ENCODE measurements at places on chromosomes 7 and 10.

GRCh38 chr7:46571996-46572395 lies 650.9 kb upstream of the IGFBP3 start:
- H3K36me3 ChIP-seq, result no peaks in the 10 kb centered on the region
- H3K4me1 ChIP-seq, result no peaks in the 10 kb centered on the region

GRCh38 chr10:46283580-46284285 lies 3.1 kb upstream of the ANTXRL start:
- H3K27me3 ChIP-seq, result peaks cover 6% of the 10 kb centered on the region
- peaks cover 12% of the 10 kb centered on the region for H3K4me1 ChIP-seq
- H3K4me3 ChIP-seq, result peak overlapping the region; percentile 87
- no peak for DNase-seq
- H3K27ac ChIP-seq, result no peak overlapping the region

GRCh38 chr7:89027781-89028180 lies 232.2 kb upstream of the TEX47 start:
- H3K27me3 ChIP-seq, result no peaks in the 10 kb centered on the region
- H3K27ac ChIP-seq, result no peak overlapping the region
- no peak for DNase-seq
- no peaks in the 10 kb centered on the region for H3K4me1 ChIP-seq
- no peak overlapping the region for H3K4me3 ChIP-seq

DNA sequence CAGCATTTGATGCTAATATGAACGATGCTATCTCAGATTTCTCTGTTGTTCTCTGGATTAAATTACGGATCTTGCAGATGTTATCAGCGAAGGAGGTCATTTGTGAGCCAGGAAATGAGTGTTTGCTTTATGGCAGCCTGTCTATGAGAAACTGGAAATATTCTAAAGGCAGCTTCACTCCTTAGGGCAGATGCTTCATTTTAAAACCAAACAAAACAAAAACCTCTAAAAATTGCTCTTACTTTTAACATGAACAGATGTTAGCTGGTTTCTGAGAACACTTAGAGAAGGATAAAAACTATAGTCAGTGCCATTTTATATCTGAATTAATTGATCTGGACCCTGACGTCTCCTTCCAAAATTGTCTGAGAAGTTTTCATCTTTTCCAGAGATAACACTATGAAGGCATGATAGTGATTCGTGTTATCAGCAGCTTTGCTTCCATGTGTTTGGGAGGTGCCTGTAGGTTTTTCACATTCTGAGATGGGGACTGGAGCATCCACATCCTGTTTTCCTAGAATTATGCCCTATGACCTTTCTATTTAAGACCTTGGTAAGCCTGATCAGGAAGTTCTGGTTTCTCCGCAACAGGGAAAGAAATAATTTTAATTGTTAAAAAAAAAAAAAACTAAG lies 53.1 kb downstream of the CPED1 start:
- no peak overlapping the region for H3K27ac ChIP-seq
- H3K36me3 ChIP-seq, result no peaks in the 10 kb centered on the region
- H3K4me3 ChIP-seq, result no peak overlapping the region
- no peak for DNase-seq

DNA sequence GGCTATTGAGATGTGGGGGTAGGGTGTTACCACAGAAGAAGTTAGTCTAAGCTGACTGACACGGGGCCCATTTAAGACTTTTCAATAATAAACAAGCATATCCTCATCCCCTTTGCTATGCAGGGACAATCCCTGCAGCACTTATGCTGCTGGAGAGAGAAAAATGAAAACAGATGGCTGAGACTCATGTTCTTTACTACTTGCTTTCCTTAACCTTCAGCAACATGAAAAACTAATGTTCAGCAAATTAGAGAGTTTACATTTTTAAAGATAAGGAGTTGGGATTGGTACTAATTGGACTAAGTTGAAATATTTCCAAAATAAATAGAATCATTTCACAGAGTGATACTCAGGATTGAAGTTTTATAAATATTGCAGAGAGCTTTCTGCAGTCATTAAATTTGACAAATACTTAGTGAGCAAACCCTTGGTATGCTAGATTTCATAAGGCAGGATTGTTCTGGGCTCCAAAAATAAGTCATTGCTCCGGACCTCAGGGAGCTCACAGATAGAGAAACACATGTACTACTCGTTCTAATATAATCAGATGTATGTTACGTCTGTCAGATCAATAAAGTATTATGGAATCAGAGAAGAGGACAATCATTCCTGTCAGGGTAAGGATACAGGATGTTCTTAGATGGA lies 147.1 kb upstream of the LRRN3 start:
- H3K4me3 ChIP-seq, result no peak overlapping the region
- H3K36me3 ChIP-seq, result no peaks in the 10 kb centered on the region
- no peaks in the 10 kb centered on the region for H3K27me3 ChIP-seq
- no peak for DNase-seq
- H3K27ac ChIP-seq, result no peak overlapping the region

GRCh38 chr10:114714281-114714741 lies 56.2 kb upstream of the ABLIM1 start:
- H3K4me1 ChIP-seq, result no peaks in the 10 kb centered on the region
- no peak overlapping the region for H3K27ac ChIP-seq
- no peaks in the 10 kb centered on the region for H3K27me3 ChIP-seq
- no peak overlapping the region for H3K4me3 ChIP-seq
- DNase-seq, result no peak
- no peaks in the 10 kb centered on the region for H3K36me3 ChIP-seq
